ENCODE measurements at places on chromosomes 1 and 21. TPM values are rescaled to one million over a fixed set of nuclear protein-coding genes. Genes with fewer than 3 reads are reported as not detected.

GRCh38 chr21:17050156-17050555, 462.7 kb upstream of the CXADR start:
- no peak for DNase-seq

Gene KRTAP12-2
- not detected for total RNA-seq

DNA sequence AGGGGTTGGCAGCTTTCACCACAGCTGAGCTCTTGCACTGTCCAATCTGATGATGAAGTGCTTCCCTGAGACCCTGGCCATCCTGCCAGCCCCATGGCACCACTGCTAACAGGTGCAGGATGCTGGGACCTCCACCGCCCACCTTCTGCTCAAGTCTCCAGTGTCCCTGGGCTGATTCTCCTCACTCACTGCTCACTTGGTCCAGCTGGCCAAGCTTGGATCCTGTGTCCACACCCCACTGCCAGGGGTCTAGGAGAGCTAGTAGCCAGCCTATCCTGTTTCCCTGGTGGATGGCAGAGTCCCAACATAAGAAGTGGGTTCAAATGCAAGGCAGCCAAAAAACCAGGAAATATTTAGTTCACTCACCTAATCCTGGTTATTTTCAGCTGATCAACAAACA, 217.2 kb upstream of the IRF2BP2 start:
- DNase-seq, result no peak

GRCh38 chr1:218677026-218677425, 331.9 kb downstream of the TGFB2 start:
- peak; percentile 41 for DNase-seq

DNA sequence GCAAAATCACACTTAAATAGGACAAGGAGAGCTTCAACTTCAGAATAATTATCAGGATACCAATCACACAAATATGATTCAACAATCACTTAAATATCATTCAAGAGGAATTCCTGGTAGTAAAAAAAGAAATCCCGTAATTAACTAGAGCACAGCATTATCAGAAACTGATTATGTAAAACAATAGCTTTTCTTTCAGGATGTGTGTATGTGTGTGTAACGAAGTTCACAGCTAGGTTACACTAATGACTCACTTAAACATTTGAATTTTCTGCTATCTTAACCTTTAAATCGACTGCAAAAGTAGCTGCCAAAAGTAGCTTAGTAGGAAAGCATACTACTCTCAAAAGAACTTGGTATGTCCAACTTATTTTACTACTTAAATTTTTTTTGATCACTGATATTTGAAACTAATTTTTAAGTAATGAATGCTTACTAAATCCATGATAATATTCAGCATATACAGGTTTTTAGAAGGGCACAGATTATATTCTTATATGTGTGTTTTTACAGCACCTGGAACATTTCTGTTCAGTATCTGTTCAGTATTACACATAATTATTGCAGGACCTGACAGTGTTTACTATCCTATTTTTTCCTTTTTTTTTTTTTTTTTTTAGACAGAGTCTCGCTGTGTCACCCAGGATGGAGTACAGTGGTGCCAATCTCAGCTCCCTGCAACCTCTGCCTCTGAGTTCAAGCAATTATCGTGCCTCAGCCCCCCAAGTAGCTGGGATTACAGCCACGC, 4.2 kb downstream of the RERE start:
- DNase-seq, result no peak

DNA sequence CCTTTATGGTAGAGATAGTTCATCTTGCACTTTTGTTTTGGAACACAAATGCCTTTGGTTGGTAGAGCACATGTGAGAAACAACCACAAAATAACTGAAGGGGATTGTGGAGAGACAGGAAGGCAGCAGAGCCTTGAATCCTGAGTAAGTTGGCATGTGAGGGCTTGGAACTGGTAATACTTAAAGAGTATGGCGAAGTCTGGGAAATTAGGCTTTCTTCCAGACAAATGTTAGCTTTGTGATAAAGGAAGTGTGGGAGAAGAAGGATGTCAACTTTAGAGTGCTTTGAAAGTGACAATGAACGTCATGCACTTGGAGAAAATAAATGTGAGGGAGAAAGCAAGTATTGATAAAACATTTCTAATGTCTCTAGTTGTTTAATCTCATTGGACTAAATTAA, 476.3 kb upstream of the ZRANB2 start:
- DNase-seq, result no peak

Gene C1QB
- not detected for total RNA-seq

- peak; percentile 94 for DNase-seq
Observed at GRCh38 chr1:221439008-221439746, 302.7 kb downstream of the DUSP10 start.

Gene KRTCAP2
- 172 TPM for total RNA-seq

- DNase-seq, result no peak
Observed at GRCh38 chr1:10634075-10634427, 159.3 kb downstream of the PEX14 start.

GRCh38 chr1:76073481-76073880, 1.1 kb upstream of the ST6GALNAC3 start:
- DNase-seq, result peak; percentile 81

DNA sequence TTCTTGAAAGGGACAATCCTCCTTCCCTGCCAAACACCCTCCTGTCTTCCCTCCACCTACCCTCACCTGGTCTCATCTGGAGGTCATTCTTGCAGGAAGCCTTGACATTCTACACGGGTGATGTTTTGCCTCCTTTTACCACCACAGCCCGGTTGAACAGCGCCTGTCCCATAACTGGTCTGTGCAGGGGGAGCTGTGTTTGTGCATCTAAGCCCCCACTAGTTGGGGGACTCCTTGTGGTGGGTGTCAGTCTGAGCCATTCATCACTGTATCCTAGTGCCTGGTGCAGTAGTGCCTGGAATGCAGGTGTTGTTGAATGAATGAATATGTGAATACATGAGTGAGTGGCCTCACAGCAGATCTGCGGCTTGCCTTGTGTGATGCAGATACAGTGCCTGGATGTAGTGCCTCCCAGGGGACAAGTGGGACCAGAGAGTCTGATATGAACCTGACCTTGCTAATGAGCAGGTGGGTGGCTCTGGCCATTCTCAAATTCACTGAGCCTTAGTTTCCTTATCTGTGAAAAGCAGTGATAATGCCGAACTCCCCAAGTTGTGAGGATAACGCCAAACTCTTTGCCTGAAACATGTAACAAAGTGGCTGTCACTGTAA, 79.8 kb downstream of the OMA1 start:
- no peak for DNase-seq

Gene TNFRSF18
- not detected for total RNA-seq

DNA sequence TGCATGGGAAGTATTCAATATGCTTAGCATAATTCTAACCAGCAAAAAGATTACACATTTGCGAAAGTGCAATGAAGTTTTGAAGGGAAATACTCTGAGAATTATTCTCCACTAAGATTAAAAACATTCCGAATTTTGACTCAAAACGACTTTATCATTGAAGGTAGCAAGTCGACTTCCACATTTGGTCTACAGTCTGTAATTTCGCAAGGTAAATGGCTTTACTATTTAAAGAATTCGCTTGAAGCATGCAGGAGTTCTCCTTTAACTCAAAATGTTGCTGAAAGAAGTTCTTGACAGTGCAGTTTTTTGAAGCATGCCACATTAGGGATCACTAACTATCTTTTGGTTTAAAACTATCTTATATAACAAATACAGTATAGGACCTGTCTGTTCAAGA, 161.0 kb upstream of the HP1BP3 start:
- DNase-seq, result no peak

Gene EPHA10
- not detected for total RNA-seq

Gene TEX50
- not detected for total RNA-seq

Gene RNU1-1
- under 0.01 TPM for total RNA-seq

DNA sequence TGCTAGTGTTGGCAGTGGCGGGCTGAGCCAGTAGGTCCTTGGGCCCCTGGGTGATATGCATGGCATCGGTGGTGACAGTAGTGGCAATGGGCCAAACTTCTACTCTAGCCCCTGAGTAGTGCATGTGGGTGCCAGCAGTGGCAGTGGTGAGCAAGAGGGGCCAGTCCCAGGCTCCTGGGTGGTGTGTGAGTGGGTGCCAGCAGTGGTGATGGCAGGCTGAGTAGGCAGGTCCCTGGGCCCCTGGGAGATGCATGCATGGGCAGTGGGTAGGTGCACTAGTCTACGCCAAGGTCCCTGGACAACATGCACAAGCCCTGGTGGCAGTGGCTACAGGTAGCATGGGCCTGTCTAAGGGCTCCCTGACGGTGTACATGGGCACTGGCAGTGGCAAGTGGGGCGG, 24.6 kb upstream of the TTC22 start:
- DNase-seq, result no peak

Gene COL11A1
- 19.0 TPM for total RNA-seq

- DNase-seq, result no peak
Observed at GRCh38 chr21:25428537-25428936, 178.7 kb downstream of the MRPL39 start.

Gene TCHH
- total RNA-seq, result under 0.01 TPM

Gene EFNA1
- total RNA-seq, result 0.59 TPM

Gene SAMD11
- 0.48 TPM for total RNA-seq

Gene ADAM30
- not detected for total RNA-seq

DNA sequence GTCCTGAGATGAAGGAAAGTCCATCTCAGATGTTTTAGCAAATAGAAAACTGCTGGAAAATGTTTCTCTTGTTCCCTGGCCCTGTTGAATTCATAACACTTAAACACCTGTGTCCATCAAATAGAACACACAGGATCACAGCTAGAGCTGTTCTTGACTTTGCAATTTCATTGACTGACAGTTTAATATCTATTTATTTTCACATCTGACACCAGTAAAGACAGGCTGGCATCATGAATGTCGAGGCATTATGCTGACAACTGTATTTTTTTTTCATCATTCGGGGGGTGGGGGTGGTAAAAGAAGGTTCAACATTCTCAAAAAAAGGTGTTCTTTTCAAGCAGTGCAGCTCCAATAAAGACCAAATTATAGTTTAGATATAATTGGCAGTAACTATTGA, 591.2 kb upstream of the PTBP2 start:
- DNase-seq, result no peak

DNA sequence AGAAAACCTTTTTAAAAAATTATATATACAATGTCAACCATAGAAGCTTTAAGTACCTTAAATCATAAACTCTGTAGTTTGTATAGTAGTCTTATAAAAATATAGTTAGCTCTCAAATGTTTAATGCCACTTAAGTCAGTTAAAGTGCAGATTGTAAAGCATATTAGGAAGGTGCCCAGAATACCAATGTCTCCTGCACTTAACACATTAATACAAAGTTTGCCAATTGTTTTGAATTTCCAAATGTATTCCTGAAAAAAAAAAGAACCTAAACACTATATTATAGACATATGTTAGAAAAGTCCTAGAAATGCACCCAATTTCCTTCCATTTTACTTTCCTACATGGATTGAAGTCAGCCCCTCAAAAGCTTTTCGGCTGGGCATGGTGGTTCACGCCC, 12.1 kb downstream of the F3 start:
- DNase-seq, result no peak

Gene TMEM51
- total RNA-seq, result 23.4 TPM

DNA sequence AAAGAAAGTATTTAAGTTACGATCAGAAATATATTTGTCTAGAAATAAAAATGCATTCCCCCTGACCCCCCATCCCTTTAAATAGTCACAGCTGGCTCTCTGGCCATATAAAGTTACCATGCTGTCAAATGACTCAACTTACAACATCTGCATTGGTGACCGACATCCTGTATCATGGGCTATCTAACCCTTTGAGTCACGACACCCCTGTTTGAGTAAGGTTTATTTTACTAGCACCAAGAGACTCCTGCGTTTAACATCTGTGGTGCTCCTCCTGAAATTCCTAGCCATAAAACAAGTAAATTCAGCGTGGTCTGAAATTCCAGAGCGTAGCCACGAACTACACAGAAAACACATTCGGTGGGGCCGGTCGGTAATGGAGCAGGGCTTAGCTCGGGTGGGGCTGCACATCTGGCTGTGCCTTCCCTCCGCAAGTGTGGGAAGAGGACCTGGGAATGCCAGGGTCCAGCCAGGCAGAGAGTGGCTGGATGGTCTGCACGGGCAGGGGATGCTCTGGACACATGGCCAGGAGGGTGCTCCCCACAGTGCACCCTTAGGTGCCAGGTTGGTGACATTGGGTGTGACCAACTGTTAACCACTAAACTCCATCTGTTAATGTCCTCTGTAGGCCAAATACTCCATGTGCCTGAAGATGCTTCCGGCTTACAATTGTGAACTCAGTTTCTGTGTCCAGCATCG, 53.0 kb upstream of the CLDN14 start:
- peak; percentile 28 for DNase-seq

DNA sequence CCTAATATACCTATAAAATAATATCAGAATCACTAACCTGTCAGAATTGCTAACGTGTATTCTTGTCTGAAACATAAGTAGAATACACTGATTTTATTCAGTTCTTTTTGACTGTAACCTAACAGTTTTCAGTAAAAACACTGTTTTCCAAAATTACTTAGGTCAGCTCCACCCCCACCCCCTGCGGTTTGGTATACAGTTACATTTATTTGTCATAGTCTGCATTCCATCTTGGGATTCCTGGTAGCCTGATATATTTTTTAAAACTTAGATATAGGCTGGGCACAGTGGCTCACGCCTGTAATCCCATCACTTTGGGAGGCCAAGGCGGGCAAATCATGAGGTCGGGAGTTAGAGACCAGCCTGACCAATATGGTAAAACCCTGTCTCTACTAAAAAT, 19.8 kb upstream of the ABCD3 start:
- no peak for DNase-seq

GRCh38 chr1:109548321-109549267, at the start of gene GNAI3:
GNAI3 (plus strand) TSS chr1:109548615; CDS start chr1:109548721, 106 bp downstream.
- DNase-seq, result peak; percentile 96

Gene C8A
- total RNA-seq, result not detected

DNA sequence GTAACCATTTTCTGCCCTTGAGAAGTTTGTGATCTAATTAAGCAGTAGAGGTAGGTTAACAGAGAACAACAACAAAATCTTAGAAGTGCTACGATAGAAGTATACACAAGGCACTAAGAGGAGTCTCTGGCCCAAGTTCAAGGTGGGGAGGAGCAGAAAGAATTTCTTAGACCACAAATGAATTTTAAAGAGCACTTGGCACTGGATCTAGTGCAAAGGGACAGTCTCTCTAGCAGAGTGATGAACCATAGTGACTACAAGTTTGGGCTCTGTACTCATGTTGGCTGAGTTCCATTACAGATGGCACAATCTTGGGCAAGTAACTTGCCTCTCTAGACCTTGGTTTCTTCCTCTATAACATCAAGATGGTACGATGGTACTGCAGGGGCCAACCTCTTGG, 33.3 kb upstream of the PIGC start:
- no peak for DNase-seq

Gene RPE65
- total RNA-seq, result not detected
